T-helper 22 cell (primary cell): ENCODE measurements at places on chromosomes 11 and 22.

GRCh38 chr11:69948256-69949141, 129.3 kb upstream of the FGF3 start:
- DNase-seq: no peak

DNA sequence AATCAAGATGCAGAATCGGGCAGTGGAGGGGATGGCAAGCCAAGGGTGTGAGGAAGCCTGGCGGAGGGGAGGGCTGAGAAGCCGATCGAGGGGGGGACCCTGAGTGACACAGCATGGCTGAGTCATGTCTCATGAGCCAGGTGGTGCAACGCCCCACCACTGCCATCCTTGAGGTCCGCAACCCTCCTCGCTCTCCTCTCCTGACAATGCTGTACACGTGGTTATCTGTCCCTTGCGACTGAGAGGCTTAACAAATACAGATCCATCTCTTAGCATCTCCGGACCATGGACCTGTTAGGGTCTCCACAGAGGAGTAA, 14.2 kb downstream of the SLC22A12 start:
- no peak for DNase-seq

DNA sequence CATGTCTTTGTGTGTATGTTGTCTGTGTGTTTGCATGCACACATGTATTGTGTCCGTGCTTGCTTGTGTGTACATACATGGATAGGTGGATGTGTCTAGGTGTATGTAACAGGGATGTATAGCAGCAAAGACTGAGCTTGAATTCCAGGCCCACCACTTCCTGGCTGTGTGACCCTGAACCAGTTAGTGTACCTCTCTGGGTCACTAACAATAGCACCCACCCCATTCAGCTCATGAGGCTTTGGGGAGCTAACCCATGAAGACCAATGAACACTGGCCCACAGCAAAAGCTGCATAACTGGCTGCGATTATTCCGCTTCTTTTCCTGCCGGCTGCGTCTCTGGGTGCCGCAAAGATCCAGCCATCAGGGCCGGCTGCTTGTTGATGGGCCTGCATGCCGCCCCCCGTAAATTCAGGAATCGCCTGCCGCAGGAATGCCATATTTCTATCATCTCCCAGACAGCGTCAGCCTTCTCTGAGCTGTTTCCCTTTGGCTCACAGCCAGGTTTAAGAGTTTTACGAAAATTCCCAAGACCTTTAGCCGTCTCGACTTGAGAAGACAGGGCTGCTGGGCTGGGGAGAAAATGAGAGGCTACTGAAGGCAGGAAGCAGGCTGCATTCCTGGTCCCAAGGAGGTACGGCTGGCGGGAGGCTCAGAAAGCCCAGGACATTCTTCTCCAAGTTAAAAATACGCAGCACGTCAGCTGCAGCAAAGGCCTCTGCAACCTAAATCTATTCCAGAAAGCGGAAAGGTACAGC, 224.6 kb downstream of the MN1 start:
- no peak for DNase-seq

GRCh38 chr11:1387961-1388762, 1.6 kb upstream of the BRSK2 start:
- DNase-seq: no peak

DNA sequence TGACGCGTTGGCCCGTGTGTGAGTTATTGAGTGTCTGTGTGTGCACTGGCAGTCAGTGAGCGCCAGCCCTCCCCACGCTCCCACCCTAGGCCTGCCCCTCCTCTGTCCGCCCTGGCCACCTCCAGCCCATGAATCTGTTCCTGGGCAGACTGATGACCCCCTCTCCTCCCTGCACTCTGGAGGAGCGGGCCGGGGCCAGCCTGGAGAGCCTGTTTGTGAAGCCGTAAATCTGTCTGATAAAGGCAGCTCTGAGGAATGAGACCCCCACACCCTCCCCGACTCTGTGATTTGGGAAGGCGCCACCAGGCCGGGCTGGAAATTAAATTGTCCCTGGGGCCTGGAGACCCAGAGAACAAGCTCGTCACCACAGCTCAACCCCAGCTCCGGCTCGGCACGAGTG, 8.6 kb downstream of the TSSC4 start:
- no peak for DNase-seq

- DNase-seq: no peak
Observed at GRCh38 chr22:23212061-23213021, 32.0 kb downstream of the BCR start.

GRCh38 chr22:43880541-43880991, 11.2 kb downstream of the PNPLA5 start:
- DNase-seq: no peak

DNA sequence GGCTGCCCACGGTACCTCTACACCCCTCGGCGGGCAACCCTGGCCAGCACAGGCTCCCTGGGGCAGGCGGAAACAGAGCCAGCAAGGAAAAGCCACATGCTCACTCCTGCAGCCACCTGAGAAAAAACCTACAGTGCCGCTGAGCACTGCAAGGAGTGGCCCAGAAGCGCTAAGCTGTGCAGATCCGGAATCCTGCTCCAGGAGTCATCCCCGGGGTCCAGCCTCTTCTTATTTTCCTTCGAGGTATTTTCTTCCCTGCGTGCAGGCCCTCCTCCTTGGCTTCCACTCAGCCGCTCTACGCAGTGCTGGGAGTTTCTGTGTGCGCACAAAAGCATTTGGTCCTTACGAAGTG, 81.0 kb downstream of the TRMU start:
- DNase-seq: no peak

GRCh38 chr11:105361651-105362050, 222.1 kb upstream of the CARD18 start:
- DNase-seq: no peak

DNA sequence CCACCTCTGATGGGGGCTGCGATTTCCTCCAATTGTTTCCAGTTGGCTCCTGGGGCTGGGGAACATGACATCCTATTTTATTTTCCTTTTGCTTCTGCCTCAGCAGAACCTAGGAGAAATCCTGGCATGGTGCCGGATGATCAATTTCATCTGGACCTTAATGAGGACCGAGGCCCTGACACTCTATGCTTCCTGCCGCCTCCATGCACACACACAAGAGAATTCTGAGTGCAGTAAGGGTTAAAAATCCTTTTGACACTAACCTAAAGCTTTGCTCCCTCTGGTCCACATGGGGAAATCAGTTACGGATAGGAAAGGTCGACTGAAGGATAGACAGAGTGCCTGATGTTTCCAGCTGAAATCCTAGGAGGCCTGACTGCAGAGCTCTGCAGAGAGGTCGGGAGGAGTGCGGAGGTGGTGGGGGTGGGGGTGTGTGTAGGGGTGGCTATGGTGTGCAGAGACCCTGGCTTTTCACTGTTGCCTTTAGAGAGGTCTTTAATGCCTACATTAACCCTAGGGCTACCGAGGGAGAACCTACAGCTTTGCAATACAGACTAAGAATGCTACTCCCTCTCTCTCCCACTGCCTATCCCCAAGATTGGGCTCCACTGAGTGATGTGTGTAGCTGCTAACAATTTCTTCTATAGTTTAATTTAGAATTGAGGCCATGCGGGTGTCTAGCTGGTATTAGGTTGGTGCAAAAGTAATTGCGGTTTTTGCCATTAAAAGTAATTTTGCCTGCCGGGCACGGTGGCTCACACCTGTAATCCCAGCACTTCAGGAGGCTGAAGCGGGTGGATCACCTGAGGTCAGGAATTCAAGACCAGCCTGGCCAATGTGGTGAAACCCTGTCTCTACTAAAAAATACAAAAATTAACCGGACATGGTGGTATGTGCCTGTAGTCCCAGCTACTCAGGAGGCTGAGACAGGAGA, 53.6 kb upstream of the INCENP start:
- no peak for DNase-seq

GRCh38 chr11:100876815-100877520, 189.9 kb downstream of the ARHGAP42 start:
- DNase-seq: no peak

DNA sequence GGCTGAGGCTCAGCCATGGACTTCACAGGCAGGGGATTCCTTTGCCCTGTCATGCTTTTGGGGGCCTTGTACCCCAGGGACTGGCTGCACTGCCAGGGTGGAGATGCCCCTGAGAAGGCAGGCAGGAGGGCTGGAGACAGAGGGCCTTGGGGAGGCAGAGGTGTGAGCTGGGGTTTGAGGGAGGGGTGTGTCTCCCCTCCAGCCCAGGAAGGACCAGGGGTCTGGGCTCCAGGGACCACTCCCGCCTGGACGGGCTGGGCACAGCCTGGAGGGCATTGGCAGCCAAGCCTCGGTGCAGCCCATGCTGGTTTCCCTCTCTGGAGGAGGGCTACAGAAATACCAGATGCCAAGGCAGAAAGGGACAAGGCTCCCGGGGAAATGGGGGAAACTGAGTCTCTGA, 19.5 kb downstream of the OTUB1 start:
- no peak for DNase-seq

- no peak for DNase-seq
Observed at GRCh38 chr11:104462341-104462740, 298.4 kb upstream of the PDGFD start.

DNA sequence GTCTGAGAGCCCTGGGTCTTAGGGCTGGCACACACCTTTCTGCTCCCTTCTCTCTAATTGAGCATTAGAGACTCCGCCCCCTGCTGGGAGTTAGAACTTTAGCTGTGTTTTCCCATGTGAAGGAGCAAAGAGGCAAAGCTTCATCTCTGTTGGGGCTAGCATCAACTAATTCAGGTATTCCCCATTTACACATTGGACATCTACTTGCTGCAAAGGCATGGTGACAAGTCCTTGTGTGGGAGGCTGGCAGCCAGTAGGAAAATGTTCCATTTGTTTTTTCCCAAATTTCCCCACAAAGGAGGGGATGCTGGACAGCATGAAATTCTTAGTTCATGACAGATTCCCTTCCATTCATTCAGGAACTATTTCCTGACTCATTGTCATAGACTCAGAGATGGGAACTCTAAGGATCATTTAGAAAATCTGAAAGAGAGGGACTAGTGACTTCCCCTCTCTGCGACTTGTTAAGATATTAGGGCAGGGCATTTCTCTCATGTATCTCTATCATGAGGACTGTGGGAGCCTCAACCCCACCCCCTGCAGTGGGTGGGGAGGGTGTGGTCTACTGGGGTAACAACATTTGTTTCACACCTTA, 3.6 kb downstream of the CD44 start:
- no peak for DNase-seq

- no peak for DNase-seq
Observed at GRCh38 chr22:46293577-46294260, 3.0 kb upstream of the GTSE1 start.

DNA sequence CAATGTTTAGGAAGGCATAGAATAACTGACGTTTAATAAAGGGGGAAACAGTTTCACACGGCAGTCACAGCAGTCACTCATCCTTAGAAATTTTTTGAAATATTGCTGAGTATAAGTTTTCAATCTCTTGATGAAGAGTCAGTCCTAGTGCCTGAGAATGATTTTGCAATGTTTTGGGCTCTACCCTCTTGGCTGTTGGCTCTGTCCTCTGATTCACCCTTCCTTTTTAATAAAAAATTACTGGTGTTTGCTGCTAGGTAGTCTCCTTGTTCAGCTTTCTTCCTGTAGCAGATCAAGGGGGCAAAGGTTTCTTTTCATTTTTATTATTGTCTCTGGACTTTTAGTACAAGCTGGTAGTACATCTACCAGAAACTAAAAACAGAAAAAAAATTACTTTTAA, 194.3 kb upstream of the ANO3 start:
- no peak for DNase-seq

- no peak for DNase-seq
Observed at GRCh38 chr11:10633261-10633660, 60.3 kb downstream of the IRAG1 start.

GRCh38 chr11:117919781-117920221, 9.4 kb downstream of the TMPRSS13 start:
- DNase-seq: no peak

DNA sequence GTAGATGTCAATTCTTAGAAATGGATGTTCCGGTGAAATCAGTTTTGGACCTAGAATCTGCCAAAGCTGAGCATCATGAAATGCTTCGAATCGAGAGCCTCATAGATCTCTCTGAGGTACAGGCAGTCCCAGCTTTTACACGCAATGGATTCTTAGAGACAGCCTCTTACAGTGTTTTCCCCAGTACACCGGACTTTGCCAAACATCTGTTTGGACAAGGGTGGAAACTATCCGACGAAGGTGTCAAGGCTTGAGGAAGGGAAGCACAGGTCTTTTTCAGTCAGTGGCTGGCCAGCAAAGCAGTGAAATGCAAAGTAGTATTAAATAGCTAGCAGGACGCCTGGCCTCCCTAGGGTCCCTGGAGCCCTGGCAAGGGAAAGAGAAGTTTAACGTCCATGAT, 4.9 kb downstream of the GRK3 start:
- DNase-seq: no peak

- no peak for DNase-seq
Observed at GRCh38 chr11:86802601-86803051, 2.3 kb downstream of the PRSS23 start.

- no peak for DNase-seq
Observed at GRCh38 chr11:77823775-77824174, 2.8 kb downstream of the AAMDC start.

GRCh38 chr11:28476049-28476448, 367.9 kb downstream of the METTL15 start:
- DNase-seq: no peak

GRCh38 chr11:87431392-87431791, 393.7 kb downstream of the TMEM135 start:
- DNase-seq: no peak

- DNase-seq: no peak
Observed at GRCh38 chr11:100851584-100852152, 164.6 kb downstream of the ARHGAP42 start.

- DNase-seq: no peak
Observed at GRCh38 chr11:105164208-105164607, 24.6 kb upstream of the CARD18 start.

- DNase-seq: peak; percentile 45
Observed at GRCh38 chr22:39526736-39527171, 5.8 kb downstream of the RPS19BP1 start.

- DNase-seq: no peak
Observed at GRCh38 chr11:33753304-33753967, 17.2 kb upstream of the CD59 start.

DNA sequence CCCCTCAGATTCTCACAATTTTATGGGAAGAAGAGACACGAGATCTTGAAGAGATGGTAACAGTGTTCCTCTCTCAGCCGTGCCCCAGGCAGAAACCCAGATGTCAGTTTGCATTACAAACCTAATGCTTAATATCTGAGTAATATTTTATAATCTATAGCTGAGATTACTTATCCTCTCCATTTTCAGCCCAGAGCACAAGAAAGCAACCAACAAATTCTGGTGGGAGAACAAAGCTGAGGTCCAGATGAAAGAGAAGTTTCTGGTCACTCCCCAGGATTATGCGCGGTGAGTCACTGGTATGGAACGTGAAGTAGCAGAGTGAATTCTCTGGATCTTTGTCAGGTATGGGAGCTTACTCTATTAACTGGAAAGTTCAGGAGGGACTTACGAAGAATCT, 884 bp downstream of the CENATAC start:
- no peak for DNase-seq

DNA sequence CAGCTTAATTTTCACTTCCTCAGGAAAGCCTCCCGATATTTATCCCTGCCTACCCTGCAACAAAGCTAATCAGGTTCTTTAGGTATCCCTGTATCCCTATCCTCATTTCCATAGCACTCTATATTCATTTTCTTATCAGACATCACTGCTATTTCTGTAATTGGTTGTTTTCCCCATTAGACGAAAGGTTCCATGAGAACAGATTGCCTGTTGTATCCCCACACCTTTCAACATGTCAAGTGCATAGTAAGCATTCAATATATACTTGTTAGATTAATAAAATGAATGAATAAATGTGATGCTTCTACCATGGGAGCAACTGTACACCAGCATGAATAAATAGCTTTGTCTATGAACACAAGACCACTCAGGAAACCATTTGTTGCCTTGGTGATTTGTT, 499.8 kb downstream of the DLG2 start:
- no peak for DNase-seq
